ENCODE measurements at places on chromosomes 1 and 21. TPM values are rescaled to one million over a fixed set of nuclear protein-coding genes. Genes with fewer than 3 reads are reported as not detected.

DNA sequence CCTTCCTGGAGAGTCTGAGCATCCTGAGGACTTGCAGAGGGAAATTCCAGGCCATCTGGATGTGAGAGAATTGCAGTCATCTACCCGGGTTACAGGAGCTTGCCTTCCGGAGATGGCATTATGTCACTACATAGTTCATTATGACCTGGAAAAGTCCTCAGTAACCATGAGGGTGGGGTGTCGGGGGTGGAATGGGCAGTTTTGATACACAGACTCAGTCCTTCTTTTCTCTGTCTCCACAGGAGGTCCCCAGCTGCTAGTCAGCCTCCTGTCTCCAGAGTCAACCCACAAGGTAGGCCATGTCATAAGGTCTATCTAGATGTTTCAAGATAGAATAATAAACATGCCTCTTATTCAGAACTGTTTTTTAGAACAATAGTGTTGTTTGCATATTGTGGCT, 268.2 kb upstream of the SGIP1 start:
- no peak for DNase-seq

- no peak for DNase-seq
Observed at GRCh38 chr1:183837062-183837461, 32.1 kb downstream of the RGL1 start.

GRCh38 chr1:84117868-84118267, 26.2 kb upstream of the PRKACB start:
- no peak for DNase-seq

The FCGR3A gene
- 1.9 TPM for polyA plus RNA-seq

The CASQ2 gene
- 2.0 TPM for polyA plus RNA-seq

The RHD gene
- polyA plus RNA-seq, result 1.1 TPM

The TIAM1 gene
- polyA plus RNA-seq, result 14.6 TPM
